ENCODE measurements at places on chromosomes 3 and 15.

GRCh38 chr15:56653787-56654186, 79.5 kb downstream of the ZNF280D start:
- DNase-seq = no peak

DNA sequence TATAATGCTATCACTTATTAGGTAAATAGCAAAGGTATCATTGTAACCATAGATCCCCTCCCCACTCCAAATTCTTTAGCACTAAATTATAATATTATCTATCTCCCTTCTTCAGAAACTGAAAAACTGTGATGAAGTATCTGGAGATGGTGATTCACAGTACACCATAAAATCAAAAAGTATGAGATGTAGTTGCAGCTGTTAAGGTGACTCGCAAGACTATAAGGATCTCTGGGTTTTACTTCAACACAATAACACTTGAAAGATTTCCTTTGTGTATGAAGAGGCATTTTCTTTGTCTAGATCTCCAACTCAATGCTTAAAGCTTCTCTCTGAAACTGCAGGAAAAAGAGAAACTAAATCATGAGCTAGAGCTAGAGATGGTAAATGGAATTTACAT, 46.9 kb downstream of the IFT57 start:
- no peak for DNase-seq

GRCh38 chr15:75008221-75008625, 12.9 kb downstream of the SCAMP5 start:
- DNase-seq = no peak

DNA sequence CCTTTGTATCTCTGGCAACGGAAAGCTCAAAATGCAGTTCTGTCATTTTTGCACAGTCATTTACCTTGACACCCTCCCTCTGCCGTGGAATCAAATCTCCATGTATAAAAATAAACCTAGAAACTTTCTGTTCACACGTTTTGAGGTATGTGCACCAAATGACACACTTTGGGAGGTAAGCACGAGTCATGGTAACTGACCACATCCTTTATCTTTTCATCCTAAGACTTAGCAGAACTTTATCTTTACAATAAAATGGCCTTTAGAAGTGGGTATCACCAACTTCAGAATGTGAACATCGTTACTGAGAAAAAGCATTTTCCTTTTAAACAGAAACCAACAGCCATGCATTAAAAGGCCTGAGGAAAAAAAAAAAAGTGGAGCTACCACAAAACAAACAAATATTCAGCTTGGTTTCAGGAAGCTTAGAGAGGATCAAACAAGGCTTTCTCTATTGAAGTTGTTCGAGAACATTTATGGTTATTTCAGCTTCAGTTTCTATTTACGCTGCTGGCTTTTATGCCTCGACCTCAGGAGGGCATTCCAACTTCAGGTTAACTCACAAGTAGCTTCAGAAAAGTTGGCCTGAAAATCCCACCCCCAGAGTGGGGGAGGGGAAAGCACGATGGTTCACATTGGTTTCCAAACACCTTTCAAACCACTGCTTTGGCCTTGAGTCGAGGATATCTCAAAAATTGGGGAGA, 171.1 kb upstream of the ICE2 start:
- DNase-seq = no peak

DNA sequence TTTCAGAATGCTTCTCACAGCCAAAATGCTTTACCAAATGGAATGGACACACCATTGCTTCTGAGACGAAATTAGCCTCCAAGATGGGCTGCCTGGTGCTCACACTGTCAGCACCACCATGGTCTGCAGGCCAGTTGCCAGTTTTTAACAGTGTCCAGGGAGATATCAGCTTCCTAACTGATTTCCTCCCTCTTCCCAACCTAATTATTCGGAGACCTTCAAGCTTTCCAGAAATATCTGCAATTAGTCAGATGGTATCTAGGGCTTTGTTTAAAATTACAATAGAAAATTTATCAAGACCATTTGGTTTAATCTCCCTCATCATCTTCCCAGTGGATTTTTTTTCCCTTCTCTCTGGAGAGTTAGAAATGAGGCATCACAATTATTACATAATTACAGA, 287.5 kb downstream of the ZPLD1 start:
- DNase-seq = no peak

DNA sequence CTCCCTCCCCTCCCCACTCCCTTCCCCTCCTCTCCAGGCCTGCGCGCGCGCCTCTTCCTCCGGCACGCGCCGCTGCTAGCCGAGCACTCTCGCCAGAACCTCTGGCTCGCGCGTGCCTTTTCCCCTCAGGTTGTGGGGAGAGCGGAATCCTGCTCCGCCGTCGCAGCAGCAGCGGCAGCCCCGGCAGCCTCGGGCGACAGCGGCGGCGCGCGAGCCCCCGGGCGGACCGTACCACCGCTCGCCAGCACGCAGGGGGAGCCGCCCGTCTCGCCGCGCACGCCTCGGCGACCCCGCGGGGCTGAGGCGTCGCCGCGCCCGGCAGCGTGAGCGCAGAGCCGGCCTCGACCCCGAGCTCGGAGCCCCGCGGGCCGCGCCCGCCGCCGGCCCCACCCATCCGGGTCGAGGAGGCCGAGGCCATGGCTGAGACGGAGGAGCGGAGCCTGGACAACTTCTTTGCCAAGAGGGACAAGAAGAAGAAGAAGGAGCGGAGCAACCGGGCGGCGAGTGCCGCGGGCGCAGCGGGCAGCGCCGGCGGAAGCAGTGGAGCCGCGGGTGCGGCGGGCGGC, at the start of gene CDV3:
CDV3 (plus strand) TSS at position 58 of the 566 bp plus-strand sequence; CDS start at position 417, 359 bp downstream.
- DNase-seq = no peak

- no peak for DNase-seq
Observed at GRCh38 chr15:39508536-39508935, 72.3 kb upstream of the THBS1 start.

GRCh38 chr3:58698246-58698645, 31.7 kb upstream of the FAM3D start:
- DNase-seq = no peak

DNA sequence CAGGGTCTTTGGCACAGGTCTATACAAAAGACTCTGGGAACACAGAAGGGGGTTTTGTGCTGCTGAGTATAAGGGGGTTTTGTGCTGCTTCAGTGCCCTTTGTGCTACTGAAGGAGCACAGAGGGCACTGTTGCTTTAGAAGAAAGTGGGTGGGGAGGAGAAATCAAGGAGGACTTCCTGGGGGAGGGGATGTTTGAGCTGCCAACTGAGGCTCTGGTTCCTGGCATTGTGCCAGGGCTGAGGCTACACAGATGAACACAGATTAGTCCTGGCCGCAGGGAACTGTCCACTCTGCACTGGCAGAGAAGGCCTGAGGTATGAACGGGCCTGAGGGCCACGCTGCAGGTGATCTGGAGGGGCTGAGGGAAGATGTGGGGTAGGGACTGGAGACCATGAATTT, 32.2 kb upstream of the SEC13 start:
- DNase-seq = no peak

GRCh38 chr15:38810686-38811085, 246.1 kb upstream of the RASGRP1 start:
- no peak for DNase-seq

- no peak for DNase-seq
Observed at GRCh38 chr15:90998737-90999136, 4.4 kb upstream of the PRC1 start.

GRCh38 chr15:63442080-63442479, 60.4 kb upstream of the CA12 start:
- no peak for DNase-seq

- DNase-seq = no peak
Observed at GRCh38 chr15:90497912-90498311, 31.8 kb upstream of the CRTC3 start.

DNA sequence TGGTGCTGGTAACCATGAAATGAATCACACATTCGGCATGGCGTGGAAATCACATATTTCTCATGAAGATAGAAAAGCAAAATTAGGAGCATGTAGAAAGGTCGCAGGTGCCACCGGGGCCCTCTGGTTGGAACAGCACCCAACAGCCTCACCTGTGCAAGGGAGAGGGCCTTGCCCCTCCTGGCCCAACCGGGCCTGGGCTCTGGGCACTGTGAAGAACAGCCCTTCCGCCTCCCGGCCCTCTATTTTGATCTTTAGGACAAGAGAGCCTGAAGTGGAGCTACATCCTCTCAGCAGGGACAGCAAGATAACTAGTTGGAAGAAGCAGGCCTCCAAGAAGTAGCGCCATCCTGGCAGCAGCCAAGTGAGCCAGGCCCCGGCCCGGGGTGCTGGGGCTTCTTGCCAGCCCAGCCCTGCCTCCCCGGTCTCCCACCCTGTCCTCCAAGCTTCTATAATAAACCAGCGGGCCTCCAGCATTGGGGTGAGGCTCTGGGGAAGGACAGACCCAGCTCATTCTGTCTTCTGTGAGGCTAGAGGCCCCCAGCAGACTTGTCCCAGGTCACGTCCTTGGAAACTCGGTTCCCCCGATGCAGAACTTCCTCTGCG, 46.1 kb upstream of the FGD5 start:
- no peak for DNase-seq

DNA sequence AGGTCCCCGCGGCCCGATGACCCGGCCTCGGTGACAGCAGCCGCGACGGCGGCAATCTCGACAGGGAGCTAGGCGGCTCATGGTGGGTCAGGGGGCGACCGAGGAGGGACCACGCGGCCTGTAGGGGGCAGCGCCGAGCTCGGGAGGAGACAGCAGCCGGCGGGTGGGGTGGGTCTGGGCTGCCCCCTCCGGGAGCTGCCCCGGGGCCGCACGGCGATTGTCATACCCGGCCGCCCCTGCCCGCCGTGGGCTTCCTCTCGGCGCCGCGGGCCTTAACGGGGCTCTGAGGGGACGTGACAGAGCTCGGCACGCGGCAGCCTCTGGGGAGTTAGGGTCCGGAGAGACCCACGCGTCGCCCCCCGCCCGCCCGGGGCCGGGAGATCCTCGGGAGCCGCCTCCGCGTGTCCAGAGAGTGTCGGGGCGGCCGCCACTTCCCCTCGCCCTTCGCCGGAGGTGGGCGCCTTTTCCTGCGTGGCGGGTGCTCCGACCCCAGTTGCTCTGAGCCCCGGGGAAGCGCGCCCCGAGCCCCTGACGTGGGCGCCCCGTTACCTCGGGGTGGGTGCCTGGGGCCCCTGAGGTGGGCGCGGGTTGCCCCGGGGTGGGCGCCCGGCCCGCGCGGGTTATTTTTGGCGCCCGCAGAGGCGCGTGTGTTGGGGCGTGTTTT, 539 bp upstream of the PLCL2 start:
- DNase-seq = no peak

DNA sequence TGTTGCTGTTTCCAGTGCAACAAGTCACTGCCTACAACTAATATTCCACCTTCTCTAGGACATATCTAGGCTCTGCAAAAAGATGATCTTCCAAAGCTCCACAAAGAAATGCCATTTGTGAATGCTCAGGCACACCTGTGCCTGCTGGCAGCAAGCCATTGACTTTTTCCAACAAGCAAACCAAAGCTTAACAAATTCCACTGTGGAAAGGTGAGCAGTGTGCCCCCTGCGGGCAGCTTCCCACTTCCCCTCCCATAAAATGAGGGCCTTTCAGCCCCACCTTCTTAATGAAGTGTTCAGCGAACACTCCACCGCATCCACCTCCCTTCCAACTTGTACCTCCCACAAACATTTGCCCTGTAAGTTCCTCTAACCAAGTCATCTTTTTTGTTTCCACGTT, 157.5 kb upstream of the SLC24A5 start:
- no peak for DNase-seq

DNA sequence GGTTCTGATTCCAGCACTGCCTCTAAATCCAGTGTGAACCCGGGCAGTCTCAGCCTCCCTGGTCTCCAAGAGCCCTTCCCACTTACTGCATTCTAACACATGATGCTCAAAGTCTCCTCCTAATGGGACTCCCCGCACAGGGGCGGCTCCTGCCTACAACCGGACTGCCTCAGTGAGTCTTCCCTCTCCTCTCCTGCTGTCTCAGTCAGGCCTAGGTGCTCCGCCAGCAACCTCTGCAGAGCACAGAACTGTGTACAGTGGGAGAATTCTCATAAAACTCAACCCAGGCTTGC, 28.9 kb downstream of the TBC1D2B start:
- DNase-seq = no peak

- no peak for DNase-seq
Observed at GRCh38 chr3:70273492-70273891, 38.9 kb downstream of the MDFIC2 start.

DNA sequence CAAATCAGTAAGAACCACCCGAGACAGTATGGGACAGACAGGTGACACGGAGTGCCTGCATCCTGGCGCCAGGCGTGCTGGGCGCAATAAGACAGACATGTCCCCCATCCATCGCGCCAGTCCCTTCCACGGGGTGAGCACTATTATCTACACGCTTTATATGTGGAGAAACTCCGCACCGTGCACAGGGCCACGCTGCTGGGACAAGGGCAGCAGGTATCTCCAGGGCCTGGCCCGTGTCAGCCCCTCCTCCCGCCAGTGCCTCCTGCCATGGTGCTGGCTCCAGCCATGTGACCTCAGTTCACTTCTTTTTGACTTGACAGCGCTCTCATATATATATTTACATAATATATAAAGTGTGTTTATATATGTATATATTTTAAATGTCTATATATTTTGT, 42.6 kb downstream of the TNK2 start:
- DNase-seq = no peak

DNA sequence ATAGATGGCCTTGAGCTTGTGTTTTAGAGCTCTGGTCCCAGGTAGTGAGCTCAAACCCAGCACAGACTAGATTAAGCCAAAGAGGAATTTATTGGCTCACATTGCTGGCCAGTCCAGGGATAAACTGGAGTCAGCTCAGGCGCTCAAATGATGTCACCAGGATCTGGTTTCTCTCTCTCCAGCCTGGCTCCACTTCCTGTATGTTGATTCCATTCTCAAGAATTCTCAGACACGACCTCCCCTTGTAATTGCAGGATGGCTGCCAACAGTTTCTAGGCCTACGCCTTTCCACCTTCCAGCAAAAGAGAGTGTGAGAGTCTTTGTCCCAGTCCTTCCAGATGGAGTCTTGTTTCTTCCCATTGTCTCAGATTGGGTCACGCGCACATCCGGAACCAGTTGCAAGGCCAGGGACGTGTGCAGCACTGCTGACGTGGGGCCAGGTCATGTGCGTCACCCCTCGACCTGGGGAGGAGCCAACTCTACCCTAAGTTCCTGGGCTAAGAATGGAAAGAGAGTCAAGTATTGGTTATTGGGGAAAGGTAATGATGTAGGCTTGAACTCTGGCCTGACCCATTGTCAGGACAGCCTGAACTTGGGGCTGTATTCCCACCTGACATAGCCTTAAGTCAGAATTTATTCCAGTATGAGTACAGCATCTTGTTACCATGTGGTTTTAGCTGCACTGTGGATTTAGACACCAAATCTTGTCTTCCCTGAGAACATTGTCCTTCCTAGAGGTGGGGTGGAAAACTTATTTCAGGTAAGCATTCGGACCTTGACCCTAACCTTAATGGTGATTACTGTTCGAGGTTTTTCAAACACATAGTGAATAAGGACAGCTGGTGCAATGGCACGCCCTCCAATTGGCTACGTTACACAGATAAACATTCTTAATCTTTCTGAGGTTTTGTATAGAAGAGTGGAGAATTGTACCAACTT, 31.6 kb downstream of the CACNA1D start:
- peak; percentile 17 for DNase-seq

- no peak for DNase-seq
Observed at GRCh38 chr15:92471288-92471687, 77.6 kb downstream of the ST8SIA2 start.

DNA sequence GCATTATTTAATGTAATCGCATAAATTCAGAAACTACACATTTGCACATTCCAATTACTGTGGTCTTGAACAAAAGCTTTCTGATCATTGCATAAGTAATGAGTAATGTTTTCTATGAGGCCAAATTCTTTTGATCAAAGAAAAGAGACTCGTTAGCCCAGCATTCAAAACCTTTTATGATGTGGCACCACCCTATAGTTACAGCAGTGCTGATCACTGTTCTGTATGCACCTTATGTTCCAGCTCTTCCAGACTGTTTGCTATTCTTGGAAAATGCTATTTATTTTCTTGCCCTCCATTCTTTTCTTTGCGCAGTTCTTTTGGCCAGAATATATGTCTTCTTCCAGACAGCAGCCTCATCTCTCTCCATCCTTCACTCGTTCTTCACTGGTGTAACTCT, 42.3 kb downstream of the MAP3K13 start:
- no peak for DNase-seq

Data from retinal pigment epithelial cell (primary cell).